ENCODE measurements at places on chromosomes 2 and 18.

DNA sequence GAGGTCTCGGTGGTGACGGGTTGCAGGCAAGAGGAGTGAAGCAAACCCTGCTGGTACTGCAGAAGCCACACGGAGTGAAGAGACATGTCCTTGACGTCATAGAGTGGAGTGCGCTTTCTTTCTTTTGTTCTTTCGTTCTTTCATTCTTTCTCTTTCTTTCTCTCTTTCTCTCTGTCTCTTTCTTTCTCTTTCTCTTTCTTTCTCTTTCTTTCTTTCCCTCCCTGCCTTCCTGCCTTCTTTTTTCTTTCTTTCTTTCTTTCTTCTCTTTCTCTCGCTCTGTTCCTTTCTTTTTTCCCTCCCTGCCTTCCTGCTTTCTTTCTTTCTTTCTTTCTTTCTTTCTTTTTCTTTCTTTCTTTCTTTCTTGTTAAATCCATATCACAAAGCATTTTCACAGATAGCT is 39.2 kb downstream of the LRRFIP1 start:
- DNase-seq: no peak

GRCh38 chr2:126860385-126860784 is 38.3 kb upstream of the TEX51 start:
- no peak for DNase-seq

DNA sequence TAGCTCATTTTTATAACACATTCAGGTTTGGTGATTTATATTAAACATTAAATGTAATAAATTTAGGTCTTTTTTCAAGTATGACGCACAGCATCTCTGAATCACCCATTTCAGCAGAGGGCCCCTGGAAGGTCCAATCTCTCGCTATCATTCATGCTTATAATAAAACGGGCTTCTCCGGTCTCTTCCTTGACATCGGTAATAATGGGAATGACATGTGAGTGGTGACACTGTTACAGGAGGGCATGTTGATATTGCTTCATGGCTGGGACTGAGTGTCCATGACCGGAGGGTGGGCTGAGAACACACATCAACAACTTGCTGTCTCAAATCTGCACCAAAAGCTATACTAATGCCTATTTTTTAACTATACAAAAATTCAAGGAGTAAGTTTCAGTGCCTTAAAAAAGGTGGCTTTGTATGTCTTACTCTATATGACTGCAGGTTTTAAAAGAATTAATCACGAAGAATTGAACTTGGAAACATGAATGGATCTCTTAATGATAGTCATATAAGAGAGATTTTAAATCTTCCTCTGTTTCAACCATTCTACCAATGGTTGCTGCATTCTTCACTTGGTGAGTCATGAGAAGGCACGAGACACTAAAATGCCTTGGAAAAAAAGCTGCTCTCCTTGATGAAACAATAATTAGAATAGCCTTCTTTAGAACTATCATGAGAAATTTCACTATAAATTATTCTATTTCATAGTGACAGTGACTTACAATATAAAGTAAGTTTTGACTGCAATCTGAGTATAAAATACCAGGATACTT is 101.9 kb upstream of the NRP2 start:
- DNase-seq: no peak

GRCh38 chr2:168152902-168153530 is 94.4 kb downstream of the STK39 start:
- DNase-seq: no peak

DNA sequence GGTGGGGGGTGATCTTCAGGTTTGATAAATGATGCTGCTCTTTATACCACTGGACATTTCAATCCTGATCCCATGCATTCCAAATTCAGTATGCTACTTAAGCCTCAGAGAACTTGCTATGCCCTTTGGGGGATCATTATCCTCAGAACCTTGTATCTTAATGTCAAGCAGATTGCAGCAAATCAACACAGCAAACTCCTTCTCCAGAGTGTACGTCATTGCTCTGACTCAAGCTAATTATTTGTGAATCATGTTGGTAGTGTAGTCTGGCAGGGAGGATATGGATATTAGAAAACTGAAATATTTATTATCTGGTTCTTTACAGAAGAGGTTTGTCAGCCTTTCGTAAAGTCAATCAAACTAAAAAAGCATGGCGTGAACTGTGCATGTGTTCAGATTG is 562.5 kb upstream of the FAM98A start:
- no peak for DNase-seq

DNA sequence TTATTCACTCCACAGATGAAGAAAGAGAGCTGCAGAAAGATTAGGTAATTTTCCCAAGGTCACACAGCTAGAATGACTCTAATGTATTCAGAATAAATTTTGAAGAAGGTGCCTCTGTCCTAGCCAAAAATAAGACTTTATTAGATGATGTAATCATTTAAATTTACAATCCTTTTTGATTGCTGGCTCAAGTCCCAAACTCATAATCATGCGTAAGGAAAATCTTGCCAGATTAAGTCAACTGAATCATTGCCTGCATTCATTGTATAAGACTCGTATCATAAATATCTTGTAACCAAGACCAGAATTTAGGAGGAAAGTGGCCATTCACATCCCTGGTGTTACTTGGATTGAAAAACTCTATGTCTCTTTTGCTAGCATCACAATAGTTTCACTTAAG is 53.1 kb upstream of the STK39 start:
- DNase-seq: no peak

DNA sequence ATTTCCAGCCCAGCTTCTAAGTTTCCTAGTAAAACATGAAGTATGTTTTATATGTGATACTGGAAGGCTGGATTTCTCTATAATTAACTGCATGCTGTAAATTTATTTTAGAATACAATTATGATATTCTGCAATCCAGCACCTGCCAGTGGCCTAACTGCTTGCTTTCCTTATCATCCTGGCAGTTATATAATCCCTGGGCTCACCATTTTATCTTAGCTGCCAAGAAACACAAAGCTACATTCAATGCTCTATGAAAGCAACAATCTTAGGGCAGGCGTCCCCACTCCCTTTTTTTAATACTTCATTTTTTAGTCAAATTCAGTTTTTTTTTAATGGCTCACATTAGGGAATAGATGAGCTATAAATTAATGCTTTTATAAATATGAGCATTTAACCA is 38.4 kb upstream of the UBXN4 start:
- DNase-seq: no peak

DNA sequence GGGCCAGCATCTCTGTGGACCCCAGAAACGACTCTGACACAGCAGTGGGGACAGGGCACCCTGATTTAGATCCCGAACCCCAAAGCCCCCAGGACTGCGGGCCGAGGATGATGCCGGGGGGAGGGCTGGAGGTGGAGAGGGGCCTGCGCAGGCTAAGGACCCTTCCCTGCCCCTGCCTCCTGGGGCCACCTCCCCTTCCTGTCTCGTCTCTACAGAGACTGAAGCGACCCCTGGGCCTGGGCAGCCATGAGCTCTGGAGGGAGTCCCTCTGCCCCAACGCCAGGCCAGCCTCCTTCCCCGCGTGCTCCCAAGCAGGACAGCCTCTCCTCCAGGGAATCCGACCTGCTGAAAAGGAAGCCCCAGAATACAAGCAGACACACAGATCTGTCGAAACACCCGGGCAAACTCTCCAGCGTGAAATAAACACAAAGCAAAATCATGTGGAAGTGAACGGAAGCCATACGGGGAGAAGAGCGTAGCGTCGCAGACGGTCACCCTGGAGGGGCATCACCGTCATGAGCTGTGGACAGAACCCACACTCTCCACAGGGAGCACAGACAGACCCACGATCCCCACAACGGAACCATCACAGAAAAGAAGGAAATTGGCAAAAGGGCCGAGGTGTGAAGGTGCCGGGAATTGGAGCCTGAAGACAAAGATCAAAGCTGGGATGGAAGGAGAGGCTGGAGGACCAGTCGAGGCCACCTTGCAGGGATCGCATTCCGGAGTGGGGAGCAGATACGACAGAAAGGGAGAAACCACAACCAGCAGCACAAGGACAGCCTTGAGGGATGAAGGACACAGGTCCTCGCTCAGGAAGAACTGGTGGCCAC is 51.0 kb upstream of the CTDP1 start:
- no peak for DNase-seq

DNA sequence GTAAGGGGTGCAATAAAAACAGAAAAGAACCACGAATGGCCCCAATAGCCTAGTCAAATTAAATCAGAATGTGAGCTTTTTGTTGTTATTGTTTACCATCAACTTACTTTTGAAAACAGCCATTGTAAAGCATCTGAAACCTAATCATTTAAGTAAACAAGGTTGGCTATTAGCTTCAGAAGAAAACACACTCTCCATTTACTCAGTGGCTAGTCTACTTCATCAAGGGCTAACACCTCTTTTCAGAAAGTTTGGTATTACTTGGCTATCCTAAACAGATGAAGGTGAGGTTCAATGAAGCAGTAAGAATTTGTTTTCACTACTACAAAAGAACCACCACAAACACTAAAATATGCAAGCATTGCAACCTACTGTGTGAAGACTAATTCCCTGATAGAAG is 398.0 kb downstream of the CDH2 start:
- no peak for DNase-seq

GRCh38 chr2:18262601-18263000 is 297.9 kb downstream of the RDH14 start:
- DNase-seq: no peak

GRCh38 chr2:129080715-129081476 is 762.2 kb upstream of the HS6ST1 start:
- DNase-seq: no peak

- DNase-seq: no peak
These were observed 117.0 kb upstream of the CYP1B1 start for GRCh38 chr2:38192976-38193375.

DNA sequence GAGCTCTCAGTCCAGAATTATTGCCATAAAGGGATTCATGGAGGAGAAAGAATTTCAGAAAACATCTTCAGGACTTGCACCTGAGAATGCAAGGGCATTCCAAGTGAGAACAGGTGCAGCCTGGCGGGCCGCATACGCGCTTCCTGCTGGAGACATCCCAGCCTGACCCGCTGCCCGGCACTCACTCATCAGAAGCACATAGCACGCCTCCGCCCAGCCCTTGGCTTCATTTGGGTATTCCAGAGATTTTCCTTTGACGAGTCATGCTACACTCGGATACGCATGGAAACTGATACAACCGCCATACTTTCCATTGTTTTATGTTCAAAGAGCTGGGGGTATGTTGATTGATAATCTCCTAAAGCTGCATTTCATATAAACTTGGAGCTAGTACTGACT is 228.0 kb upstream of the ID2 start:
- no peak for DNase-seq

DNA sequence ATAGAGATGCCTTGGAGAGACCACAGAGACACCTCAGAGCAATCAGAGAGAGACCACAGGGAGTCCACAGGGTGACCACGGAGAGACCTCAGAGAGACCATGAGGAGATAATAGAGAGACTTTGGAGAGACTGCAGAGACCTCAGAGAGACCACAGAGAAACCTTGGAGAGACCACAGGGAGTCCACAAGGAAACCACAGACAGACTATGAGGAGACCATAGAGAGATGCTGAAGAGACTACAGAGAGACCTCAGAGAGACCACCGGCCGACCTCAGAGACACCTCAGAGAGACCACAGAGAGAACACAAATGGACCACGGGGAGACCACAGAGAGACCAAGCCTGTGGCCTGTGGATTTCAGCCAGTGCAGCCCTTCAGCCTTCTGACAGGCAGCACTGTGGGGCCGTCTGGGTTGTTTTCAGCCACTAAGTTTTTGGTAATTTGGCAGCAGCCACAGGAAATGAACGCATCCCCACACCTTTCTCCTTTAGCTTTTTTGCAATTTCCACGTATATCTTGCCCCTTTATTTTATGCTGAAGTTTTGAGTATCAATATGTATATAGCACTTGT is 11.4 kb upstream of the TMEM18 start:
- DNase-seq: no peak

- DNase-seq: no peak
These were observed 128.6 kb downstream of the MSTN start for GRCh38 chr2:189933911-189934399.

GRCh38 chr2:19185086-19185485 is 173.3 kb downstream of the OSR1 start:
- no peak for DNase-seq

GRCh38 chr2:113217455-113218282 is 43.9 kb downstream of the PSD4 start:
- no peak for DNase-seq

DNA sequence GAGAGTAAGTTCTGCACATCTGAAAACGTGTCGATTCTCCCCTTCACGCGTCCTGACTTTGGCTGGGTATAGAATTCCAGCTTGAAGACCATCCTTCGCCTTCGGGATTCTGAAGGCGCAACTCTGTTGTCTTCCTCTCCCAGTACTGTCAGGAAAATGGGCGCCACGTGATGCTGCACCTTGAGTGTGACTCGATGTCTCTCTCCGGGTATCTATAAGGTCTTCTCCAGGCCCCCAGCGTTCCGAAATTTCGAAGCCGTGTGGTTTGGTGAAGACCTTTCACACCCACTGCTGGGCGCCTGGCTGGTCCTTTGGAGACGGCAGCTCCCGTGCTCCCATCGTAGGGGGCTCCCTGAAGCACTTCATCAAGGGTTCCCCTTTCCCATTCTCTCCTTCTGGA is 203.7 kb downstream of the HDAC4 start:
- no peak for DNase-seq

GRCh38 chr2:106108351-106108750 is 85.8 kb downstream of the UXS1 start:
- no peak for DNase-seq

GRCh38 chr2:18950361-18950851 is 361.0 kb upstream of the NT5C1B start:
- no peak for DNase-seq

DNA sequence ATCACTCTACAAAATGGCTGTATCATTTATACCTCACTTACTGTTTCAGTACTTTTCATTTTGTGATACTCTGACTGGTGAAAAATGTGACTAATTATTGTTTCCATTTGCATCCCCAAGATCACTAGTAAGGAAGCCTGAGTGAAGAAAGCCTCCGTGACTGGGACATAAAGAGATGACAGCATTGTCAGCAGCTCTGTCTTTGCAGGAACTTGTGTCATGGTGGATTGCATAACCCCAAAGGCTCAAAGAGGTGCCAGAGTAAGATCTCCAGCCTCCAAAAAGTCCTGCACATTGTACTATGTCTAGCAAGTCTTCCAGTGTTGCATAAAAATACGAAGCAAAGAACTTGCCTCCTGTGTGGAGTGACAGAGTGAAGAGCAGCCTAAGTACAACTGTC is 187.5 kb upstream of the CRIM1 start:
- no peak for DNase-seq

GRCh38 chr2:205646680-205647079 is 35.6 kb upstream of the NRP2 start:
- DNase-seq: no peak

DNA sequence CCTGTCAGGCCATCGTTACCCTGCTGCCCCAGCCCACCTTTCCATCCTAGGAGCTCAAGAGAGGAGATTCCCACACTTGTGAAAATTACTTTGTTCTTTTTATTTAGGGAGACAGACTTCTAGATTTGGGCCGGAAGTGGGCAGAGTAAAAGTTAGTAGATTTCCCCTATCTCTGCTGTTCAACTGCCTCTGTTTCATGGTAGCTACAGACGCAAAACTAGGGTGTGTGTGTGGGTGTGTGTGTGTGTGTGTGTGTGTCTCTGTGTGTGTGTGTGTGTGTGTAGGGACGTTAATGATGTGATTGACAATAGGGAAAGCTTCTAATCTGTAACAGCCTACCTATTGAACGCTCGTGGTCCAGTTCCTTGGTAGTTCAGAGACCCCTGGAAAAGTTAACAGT is 438 bp downstream of the PSMA8 start:
- DNase-seq: no peak

GRCh38 chr2:187302116-187302515 is 145.9 kb downstream of the CALCRL start:
- DNase-seq: no peak
